ENCODE measurements at places on chromosomes 6 and 20.
A peak's percentile ranks its signal among the peaks of the same experiment; 100 is the strongest.

DNA sequence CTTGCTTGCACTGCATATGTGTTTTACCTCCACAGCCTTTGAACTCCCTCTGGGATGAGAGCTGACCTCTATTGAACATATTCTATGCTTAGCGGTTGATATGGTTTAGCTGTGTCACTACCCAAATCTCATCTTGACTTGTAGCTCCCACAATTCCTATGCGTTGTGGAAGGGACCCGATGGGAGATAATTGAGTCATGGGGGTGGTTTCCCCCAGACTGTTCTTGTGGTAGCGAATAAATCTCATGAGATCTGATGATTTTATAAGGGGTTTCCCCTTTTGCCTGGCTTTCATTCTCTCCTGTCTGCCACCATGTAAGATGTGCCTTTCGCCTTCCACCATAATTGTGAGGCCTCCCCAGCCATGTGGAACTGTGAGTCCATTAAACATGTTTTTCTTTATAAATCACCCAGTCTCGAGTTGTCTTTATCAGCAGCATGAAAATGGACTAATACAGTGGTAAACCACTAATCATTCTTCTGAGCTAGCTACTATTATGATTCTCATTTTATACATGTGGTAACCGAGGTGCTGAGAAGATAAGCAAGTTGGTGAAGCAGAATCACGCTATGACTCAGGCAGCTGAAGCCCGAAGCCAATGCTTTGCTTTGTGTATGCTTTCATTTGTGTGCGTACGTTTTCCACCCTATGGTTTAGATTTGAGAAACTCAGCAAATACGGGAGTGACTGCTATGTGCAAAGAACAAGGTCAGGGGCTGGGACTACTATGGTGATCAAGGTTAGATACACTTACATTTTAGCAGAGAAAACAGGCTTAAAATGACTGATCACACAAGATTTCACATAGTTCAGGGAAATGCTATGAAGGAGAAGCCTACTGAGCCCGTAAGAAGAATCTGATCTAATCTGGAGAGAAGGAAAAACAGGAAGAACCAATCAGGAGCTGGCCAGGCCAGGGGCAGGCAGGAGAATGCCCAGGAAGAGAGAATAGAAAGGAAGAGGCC lies 363.5 kb downstream of the ESR1 start:
- DNase-seq = peak; percentile 25

DNA sequence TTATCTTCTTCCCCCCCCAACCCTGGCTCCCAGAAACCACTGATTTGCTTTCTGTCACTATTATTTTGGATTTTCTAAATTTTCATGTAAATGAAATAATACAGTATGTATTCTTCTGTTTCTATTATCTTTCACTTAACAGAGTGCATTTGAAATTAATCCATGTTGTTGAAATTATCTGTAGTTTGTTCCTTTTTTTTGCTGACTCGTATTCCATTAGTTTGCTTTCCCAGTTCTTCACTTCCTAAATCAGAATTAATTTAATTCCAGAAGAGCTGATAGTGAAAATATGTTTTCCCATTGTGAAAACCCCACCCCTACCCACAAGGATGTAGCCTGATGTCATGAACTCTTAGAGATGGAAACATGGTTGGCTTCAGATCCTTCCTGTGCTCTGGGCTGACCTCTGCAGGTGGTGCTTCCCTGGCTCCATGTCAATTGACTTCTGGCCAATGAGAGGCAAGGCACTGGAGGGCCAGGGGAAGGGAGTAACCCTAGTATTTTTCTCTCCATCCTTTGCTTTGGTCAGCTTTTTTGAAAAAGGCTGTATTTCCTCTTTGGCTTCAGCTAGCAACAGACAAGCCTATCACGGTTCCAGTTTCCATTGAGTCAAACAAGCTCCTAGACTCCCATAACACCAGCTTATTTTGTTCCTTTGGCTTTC lies 244.4 kb upstream of the HSF2 start:
- DNase-seq = no peak

GRCh38 chr6:153108315-153108714 lies 22.8 kb downstream of the RGS17 start:
- no peak for DNase-seq

GRCh38 chr6:89589297-89590025 lies 49.1 kb downstream of the LYRM2 start:
- no peak for DNase-seq

- no peak for DNase-seq
Measured at GRCh38 chr20:38685271-38685670, 39.0 kb upstream of the SLC32A1 start.

DNA sequence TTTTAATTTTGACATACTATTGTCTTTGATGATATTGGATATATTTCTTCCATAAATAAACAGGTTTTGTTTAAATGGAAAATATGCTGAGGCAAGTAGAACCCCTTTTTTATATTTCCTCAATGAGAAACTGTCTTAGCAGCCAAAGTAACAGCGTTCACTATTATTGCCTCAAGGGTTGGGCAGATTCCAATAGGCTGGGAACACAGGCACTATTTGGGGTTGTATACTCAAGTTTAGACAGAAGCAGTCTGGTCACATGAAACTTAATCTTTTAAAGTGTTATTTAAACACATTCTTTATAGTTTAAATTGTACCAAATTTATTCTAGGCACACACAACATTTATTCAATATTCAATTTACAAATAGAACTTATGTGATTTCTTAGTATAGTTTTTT lies 520.2 kb downstream of the EYS start:
- DNase-seq = no peak

- DNase-seq = no peak
Measured at GRCh38 chr6:109226353-109226752, 131.0 kb downstream of the CEP57L1 start.

DNA sequence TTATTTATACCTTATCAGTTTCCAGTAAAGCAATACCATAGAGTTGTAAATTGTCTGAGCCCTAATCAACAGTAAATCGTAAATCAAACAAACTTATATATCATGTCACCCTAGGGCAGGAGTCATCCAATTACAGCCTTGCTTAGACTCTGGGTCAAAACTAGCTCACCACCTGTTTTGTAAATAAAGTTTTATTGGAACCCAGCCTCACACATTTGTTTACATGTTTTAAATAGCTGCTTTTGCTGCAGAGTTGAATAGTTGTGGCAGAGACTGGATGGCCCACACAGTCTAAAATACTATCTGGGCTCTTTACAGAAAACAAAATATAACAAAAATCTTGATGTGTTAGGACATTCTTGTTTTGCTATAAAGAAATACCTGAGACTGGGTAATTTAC lies 94.4 kb downstream of the MKKS start:
- no peak for DNase-seq

DNA sequence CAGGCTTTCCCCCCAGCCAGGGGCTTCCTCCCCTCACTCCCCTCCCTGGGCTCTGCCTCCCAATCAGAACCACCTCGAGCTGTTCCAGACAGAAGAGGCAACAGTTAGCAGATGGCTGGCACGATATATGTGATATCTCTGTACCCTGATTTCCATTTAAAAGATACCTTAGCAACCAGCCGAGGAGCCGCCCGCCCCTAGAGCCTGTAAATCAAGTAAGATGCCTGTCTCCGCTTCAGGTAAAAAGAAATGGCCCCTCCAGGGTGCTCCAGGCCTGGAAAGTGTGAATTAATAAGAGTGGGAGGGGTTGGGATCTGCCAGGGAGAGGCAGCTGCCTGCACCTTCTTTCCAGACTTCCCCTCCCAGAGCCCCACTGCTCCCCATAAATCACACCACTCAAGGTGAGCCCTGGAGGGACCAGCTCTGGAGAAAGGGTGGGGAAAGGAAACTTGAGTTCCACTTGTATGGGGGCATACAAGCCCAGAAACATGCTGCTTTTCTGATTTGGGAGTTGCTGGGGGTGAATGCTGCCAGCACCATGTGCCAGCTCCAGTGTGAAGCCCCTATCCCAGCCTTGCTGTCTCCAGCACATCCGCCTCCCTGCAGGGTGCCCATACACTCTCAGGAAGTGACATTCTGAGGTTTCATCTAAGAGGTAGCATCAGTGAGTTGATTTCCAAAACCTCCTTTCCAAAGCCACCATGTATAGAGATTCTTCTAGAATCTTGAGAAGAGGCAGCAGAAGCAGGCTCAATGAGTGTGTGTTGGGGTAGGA lies 148.0 kb downstream of the LRFN2 start:
- no peak for DNase-seq

DNA sequence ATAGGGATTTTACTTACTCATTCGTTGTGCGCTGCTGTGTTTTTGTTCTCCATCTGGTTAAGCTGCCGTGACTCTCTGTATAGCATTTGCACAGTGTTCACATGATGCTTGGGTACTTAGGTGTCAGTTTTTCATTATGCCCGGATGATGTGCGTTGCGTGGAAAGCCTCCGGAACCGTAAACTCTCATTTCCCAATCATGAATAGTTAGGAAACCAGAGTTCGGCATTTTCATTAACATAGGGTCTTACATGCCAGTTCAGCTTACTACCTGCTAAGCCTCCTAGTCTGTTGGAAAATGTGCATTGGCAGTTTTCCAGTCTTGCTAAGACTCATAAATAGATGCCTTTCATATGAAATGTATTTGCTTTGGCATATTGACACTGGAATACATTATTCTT lies 483.4 kb upstream of the FLRT3 start:
- no peak for DNase-seq

DNA sequence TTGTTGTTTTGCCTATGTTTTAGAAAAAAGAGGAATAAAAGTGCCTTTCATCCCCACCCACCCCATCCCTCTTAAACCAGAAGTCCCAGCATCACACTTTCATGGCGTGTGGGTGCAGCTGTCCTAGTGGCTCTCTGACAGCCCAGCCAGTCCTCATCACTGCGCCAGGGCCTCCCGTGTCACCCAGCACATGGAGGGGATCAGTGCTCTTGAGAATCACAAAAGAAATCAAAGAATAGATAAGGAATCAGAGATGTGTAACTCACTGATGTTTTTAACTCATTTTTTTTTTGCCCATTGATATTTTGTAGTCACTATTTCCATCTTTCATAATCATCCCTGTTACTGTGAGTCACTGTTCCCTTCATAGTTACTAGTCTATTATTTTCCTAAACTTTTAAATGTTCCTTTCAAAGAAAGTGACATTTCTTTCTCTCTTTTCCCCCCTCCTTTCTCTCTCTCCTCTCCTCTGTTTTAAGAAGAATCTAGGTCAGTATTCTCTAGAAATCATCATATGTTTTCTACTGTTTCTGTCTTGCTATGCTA lies 78.6 kb downstream of the AIG1 start:
- DNase-seq = peak; percentile 17

DNA sequence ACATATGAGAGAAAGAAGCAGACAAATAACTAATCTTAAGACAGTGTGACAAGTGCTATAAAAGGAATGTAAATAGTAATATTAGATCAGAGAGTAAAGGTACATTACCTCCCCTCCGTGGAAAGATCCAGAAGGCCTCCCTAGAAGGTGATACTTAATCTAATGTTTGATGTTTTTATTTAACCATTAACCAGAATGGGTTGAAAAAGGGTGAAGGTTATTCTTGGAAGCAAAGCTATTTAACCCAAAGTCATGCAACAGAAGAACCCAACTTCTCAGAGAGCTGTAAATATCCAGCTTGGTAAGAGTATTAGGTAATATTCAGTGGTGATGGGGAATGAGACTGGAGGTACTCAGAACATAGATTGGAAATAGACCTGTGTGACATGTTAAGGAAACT lies 68.0 kb upstream of the HIVEP1 start:
- no peak for DNase-seq

GRCh38 chr20:46994341-46994740 lies 99.7 kb downstream of the EYA2 start:
- peak; percentile 1 for DNase-seq

DNA sequence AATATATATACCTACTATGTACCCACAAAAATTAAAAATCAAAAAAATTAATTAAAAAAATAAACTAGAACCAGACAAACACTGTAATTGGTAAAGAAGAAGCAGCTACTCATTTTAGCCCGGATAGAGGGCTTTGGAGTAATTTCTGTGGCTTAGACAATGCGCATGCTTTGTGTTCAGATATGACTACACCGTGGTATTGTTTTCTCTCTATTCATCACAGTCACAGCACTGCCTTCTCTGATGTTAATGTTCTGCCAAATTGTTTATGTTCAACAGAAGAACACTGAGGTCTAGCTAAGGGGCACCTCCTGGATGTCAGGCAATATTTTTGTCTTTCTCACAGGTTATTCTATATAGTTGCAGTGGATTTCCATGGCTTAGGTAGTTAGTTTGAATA lies 77.5 kb upstream of the GJE1 start:
- DNase-seq = no peak

DNA sequence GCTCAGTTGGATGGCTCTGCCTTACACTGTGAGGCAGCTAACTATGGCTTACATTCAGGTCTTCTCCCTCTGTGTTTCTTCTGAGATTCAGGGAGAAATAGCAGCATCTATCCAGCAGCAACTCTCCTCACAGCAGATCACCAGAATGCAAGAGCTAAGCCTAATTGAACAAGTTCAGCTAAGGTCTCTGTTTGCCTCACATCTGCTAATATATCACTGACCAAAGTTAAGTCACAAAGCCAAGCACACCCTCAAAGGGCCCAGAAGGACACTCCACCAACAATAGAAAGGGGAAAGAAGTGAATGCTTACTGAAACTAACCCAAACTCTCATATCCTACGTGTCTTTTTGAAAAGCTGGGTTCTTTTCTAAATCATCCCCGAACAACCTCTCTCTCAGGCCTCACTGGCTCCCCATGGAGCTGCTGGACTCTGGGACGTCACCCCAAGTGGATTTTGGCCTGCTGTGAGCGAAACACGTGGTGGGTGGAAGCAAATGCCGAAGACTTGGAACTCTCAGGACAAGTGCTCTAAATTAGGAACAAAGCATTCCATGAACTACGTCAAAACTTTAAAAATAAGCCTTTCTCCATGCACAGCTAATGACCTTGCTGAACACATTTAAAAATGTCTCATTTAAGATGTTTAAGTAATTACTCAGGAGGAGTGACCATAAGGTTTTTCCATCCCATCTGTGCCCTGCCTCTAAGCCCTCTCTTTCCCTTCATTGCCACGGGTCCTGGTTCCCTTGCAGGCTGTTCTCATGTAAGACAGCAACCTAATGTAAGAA lies 167.5 kb upstream of the PLCB4 start:
- no peak for DNase-seq

DNA sequence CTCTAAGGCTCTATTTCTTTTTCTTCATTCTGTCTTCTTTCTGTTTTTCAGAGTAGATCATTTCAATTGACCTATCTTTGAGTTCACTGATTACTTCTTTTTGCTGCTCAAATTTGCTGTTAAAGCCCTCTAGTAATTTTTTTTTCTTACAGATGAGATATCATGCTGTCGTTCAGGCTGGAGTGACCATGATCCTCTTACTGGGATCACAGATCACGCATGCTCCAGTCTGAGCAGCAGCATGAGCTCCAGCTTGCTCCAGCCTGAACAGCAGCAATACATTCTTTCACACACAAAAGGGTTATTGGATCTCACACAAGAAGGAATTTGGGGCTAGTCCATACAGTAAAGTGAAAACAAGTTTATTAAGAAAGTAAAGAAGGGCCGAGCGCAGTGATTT lies 12.3 kb upstream of the TRIM38 start:
- no peak for DNase-seq

GRCh38 chr6:143634486-143634885 lies 43.3 kb upstream of the PHACTR2 start:
- DNase-seq = no peak

DNA sequence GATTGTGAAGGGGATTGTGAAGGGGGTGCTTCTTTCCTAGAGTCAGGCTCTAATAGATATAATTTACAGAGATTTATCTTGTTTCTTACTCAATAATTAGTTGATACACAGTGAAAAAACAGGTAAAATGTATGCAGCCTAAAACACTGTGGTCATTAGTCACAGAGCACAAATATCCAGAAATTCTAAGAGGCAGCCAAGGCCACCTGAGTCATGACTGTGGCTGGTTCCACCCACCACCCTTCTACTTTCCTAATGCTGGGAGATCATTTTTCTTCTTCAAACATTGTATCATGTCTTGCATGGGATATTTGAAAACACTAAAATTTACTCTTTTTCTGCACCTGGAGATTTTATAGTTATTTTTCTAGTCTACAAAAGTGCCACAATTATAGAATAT lies 181.6 kb downstream of the OTOR start:
- DNase-seq = no peak
